T-helper 1 cell (primary cell): ENCODE measurements at places on chromosomes 11 and 22.

GRCh38 chr11:23314162-23314561 lies 453.9 kb upstream of the CCDC179 start:
- DNase-seq: no peak

DNA sequence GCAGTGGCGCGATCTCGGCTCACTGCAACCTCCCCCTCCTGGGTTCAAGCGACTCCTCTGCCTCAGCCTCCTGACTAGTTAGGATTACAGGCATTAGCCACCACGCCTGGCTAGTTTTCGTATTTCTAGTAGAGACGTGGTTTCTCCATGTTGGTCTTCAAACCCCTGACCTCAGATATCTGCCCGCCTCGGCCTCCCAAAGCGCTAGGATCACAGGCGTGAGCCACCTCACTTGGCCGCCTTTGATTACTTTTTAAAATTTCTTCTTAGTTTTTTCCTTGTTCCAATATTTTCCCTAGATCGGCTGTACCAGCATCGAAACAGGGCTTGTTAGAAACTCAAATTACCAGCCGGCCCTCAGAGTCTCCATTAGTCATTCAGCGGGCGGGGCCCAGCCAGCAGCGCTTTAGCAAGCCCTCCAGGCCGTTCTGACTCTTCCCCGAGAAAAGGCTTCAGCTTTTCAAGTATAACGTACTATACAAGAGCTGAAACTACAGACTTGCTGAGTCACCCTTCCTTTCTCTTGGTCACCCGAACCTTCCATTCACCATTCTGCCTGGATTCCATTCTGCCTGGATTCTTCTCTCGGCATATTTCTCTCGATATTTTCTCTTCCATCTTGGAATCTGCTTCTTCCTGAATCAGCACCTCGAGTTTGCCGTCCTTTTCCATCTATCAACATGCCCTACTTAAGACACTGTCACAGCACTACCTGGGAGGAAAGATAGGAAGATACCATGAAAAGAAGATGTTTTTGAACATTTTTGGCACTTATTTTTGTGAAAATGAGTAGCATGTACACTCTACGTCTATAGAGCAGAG lies 6.7 kb upstream of the CAPRIN1 start:
- no peak for DNase-seq

- DNase-seq: no peak
These were observed at the start of gene MB for GRCh38 chr22:35617137-35617755. MB (minus strand) TSS chr22:35617329; CDS start chr22:35617257, 72 bp downstream.

GRCh38 chr11:7473717-7474116 lies 11.6 kb upstream of the OLFML1 start:
- no peak for DNase-seq

GRCh38 chr11:40425168-40425567 lies 1034.3 kb downstream of the LRRC4C start:
- DNase-seq: no peak

DNA sequence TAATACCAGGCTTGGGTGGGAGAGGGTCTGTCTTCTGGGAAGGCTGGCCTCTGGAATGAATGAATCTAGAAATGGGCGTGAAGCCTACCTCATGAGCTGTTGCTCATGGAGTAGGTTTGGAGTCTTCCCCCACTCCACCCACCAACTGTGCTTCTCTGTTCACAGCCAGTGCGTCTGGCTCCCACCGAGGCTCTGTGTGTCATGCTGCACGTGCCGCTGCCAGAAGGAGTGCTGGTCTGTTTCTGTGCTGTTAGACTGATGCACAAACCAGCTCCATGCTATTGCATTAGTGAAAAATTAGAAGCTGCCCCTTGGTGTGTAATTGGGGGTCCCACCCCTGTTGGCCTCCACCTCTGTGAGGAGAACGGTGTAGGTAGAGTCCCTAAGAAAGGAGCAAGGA lies 132.3 kb upstream of the PARVA start:
- no peak for DNase-seq
